Activated T-helper 17 cell treated with anti-CD3 and anti-CD28 coated beads, Interleukin-2, amount 50 U/mL, for 72 hours (primary cell): ENCODE measurements at places on chromosomes 4 and X.

DNA sequence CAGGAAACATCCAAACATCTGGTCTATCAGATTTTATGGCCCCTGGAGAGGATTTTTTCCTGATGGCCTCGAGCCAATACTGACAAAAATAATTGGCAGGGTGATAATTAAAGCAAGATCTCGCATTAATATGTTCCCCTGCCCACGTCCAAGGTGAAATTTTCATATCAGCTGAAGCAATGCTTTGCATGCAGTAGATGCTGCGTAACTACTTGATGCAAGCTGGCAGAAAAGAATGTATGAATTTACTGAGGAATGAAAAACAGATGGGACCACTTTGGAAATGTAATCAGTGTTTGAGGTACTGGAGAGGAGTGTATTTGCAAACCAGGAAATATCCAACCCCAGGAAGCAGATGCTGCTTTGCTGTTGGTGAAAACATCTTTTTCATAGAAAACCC, 36.8 kb upstream of the REST start:
- ATAC-seq = no peak

DNA sequence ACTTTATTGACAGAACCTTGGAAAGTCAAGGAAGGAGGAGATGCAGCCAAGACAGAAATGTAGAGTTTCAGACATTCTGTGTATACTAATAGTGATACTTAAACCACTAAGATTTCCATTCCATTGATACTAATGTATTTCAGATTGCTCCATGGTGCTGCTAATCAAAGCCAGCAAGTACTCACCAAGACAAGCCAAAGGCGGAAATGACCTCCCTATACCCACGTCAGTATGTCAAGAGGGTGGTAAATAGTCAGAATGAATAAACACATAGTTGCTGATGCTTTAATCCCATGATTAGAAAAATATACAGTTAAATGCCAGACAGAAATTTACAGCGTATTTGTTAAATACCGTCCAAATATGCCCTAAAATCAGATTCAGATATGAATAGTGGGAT, 417.8 kb upstream of the INTU start:
- ATAC-seq = no peak

DNA sequence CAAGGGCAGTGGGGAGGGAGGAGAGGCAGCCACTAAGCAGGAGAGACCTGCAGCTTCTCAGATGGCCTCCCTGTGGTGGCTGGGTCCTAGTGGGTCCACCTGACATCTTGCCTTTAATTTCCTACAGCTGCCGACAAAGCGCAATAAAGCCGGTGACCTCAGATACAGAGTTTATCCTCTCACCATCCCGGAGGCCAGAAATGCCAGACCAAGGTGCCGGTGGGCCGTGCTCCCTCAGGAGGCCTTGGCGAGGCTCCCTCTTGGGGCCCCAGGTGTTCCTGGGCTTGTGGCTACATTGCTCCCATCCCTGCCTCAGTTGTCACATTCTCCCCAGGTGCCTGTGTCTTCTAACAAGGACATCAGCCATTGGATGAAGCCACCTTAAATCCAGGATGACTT, 103.0 kb downstream of the ADRA2C start:
- ATAC-seq = no peak

DNA sequence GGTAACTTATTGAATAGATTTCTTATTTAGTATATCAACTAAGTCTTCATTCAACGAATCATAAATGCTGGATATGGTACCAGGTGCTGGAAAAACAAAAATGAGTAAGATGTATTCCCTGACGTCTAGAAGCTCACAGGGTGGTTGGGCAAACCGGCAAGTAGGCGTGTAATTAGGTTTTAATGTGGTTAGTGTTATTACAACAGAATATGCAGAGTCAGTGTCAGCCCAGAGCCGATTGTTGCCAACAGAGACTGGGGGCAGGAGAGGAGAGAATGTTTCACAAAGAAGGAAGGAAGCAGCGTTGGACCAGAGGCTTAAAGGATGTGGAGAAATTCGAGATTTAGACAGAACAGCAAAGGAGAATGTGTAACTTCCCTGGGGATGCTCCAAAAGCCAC, 111.7 kb downstream of the TENM3 start:
- no peak for ATAC-seq

GRCh38 chr4:95263391-95263790, 285.4 kb downstream of the UNC5C start:
- no peak for ATAC-seq

GRCh38 chr4:39759569-39759968, 61.6 kb downstream of the UBE2K start:
- ATAC-seq = no peak

DNA sequence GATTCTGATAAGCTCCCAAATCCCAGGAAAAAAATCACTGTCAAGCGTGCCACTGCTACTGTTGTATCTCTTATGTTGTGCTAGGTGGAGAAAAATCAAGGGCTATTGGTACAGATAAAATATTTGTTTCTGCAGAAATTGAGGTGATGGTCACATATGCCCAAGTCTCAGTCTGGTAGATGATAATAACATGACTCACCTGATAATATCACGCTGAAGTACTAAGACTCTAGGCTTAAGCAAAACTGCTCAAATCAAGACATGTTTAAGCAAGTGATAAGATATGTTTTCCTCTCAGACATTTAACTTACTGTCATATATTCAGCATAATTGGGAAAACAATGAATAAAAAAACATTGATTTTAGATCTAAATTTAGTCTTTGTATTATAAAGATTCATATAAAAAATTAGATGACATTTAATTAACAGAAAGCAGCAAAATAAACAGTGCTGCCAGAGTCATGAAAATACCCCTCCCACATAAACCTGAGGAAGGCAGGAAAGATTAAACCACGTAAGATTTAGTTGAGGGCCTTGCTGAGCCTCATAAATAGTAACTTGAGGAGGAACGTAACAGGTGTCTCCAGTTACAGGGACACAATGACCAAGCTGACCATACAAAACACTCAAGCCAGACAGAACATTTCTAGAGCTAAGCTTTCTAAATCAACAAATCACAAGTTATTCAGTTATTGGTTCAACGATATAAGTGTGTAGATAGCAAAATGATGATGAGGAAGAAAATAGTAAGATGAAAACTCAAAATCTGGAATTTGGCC, 143.5 kb downstream of the CHM start:
- no peak for ATAC-seq

- ATAC-seq = no peak
Observed at GRCh38 chrX:121569609-121570008, 522.2 kb downstream of the GLUD2 start.

GRCh38 chr4:54558889-54559677, 98.7 kb upstream of the KIT start:
- no peak for ATAC-seq

- no peak for ATAC-seq
Observed at GRCh38 chr4:154422152-154422551, 69.4 kb downstream of the DCHS2 start.

DNA sequence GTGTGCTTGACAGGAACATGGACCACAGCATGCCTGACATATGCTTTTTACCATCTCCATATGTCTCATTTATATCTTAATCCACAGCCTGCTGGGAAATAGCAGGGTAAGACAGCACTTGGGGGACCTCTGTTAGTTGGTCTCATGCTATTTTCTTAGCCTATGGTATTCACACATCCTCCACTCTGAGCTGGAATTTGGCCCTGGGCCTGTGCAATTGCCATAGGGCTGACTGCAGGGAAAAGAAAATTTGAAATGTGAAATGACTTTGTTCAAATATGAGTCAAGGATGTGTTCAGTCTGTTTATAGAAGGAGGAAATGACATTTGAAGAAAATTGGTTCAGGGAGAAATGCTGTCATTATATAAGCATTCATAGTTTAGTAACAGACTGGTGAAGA, 9.6 kb upstream of the MAP7D3 start:
- ATAC-seq = peak; percentile 18

GRCh38 chr4:32858971-32859370, 2138.8 kb downstream of the PCDH7 start:
- ATAC-seq = peak; percentile 40

GRCh38 chr4:182808673-182809416, 108.3 kb downstream of the DCTD start:
- ATAC-seq = peak; percentile 90

DNA sequence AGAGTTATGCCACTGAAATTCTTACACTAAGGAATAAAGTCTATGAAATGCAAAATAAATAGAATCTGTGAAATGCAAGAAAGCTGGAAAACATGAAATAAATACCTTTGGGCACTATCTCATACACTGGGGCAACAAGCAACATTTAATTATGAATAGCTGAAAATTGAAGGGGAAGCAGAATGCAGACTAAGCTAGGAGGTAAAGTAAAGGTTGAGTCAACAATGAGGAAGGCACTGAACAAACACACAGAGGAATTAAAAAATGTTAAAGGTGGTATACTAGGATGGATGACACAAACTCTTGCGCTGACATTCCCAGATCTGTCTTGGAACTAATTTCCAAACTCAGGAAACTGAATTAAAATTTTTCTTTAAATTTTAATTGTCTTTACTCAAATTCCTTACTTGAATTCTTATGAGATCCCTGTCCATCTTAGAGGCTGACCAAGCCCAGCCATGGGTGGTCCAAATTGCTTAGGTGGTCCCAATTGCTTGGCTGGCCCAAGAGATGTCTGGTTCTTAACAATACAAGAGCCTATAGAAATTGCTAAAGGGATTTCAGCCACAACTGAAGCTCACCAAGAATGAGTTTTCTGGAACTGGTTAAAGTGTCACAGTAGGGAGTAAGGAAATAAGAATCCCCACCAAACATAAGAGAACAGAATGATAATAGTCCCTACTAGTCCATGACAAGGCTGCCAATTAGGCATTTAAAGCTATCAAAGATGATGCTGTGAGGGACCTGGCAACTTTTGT, 41.3 kb upstream of the ZCCHC13 start:
- ATAC-seq = no peak

GRCh38 chrX:119121341-119121740, 6.3 kb downstream of the KIAA1210 start:
- ATAC-seq = no peak

GRCh38 chrX:102154218-102154860, 1.4 kb downstream of the BEX5 start:
- peak; percentile 11 for ATAC-seq

- no peak for ATAC-seq
Observed at GRCh38 chr4:138612428-138612827, 370.3 kb upstream of the SLC7A11 start.

DNA sequence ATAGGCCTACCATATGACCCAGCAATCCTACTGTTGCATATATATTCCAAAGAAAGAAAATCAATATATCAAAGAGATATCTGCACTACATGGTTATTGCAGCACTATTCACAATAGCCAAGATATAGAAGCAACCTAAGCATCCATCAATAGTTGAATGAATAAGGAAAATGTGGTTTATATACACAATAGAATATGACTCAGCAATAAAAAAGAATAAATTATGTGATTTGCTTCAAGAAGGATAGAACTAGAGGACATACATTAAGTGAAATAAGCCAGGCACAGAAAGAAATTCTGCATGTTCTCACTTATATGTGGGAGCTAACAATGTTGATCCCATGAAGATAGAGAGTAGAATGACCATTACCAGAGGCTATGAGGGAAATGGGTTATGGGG, 13.1 kb upstream of the FHIP1A start:
- no peak for ATAC-seq

DNA sequence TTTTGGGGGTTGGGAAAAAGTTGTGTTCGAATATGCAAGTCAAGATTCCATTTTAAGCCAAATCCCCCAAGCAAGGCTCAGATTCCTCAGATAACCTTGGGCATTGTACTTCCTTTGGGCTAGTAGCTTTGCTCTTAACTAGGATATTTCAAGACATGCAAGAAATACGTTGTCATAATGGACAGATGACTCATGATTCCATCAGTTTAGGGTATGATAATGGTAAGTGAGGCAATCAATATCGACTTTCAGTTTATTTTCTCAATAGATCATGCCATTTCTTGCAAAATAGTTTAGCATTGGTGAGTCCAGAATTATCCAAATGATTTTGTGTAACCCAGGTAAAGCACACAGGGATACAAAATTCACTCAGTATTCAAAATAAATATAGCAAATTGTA, 25.4 kb downstream of the CFAP299 start:
- ATAC-seq = no peak

- ATAC-seq = no peak
Observed at GRCh38 chr4:87025614-87026041, 90.8 kb downstream of the AFF1 start.

DNA sequence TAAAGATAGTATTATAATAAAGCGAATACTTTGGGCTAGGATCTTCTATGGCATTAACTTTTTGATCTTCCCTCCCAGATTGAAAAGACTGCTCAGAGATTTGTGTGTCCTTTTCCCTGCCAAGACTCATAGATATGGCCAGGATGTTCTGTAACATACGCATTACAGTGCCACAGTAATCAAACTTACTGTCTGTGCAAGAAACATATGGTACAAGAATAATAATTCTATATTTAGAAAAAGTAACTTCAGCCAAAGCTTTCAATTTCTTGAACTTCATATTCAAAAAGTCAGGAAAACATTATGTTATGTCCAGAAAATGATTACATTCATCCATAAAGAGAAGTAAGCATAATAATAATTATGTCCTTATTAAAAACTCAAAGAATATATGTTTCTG, 100.9 kb upstream of the GUCY1A1 start:
- ATAC-seq = no peak

DNA sequence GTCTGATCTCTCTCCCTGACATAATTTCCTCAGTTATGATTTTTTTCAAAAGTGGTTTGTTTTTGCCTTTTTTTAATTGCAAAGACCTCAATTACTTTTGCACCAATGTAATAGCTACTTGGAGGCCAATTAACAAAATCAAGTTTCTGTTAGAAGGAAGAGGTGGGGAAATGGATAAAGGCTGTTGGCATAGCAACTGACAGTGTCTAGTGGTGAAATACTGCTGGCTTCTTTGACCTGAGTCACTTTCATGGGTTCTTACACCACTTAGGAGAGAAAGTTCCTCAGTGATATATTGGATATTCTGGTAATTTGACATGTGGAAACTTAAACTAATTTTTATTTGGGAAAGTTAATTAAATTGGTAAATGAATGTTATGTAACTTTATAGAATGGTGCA, 26.5 kb upstream of the ATP8A1 start:
- no peak for ATAC-seq

- no peak for ATAC-seq
Observed at GRCh38 chr4:174255786-174256185, 27.7 kb downstream of the FBXO8 start.

- no peak for ATAC-seq
Observed at GRCh38 chr4:20026456-20026855, 225.2 kb upstream of the SLIT2 start.

- ATAC-seq = no peak
Observed at GRCh38 chrX:121260596-121261240, 213.3 kb downstream of the GLUD2 start.

GRCh38 chrX:142312591-142312990, 107.5 kb upstream of the MAGEC2 start:
- ATAC-seq = no peak
